NCI-H510A (cell line): ENCODE measurements at places on chromosomes 6 and 20.

DNA sequence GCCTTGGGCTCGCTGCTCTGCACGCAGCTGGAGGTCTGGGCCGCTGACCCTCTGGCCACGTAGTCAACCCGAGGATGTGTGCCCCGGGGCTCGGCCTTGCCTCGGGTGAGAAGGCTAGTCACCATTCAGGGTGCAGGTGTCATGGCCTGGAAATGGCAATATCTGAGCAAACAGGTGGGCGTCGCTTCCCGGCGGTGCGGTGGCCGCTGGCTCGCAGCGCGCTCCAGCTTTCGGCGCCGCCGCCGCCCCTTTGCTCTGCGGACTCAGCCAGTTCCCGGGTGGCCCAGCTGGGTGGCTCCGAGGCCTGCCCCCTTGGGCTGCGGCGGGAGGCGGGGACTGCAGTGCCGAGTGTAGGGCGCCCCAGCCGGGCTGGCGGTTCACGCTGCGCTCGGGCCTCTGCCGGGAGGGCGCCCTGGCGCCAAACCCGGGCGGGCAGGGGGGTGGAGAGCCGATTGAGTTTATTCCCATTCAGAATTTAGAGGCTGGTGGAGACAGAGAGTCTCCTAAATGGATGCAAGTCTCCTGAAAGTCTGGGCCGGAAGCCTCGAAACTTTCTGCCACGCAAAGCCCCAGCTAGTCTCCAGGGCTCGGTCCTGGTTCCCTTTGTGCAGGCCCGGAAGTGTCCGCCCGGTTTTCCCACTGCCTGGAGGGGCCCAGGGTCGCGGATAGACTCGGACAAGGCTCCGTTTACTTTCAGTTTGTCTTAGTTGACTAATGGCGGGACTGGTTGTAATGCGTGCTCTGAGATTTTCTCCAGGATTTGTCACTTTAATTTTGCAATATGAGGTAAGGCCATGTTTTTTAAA lies 11.3 kb upstream of the TFAP2A start:
- no peak for DNase-seq

GRCh38 chr6:47180633-47181032 lies 129.1 kb downstream of the TNFRSF21 start:
- DNase-seq, result no peak

GRCh38 chr20:41329435-41330342 lies 10.9 kb upstream of the LPIN3 start:
- DNase-seq, result no peak

GRCh38 chr6:54299542-54300269 lies 8.5 kb upstream of the TINAG start:
- DNase-seq, result no peak

DNA sequence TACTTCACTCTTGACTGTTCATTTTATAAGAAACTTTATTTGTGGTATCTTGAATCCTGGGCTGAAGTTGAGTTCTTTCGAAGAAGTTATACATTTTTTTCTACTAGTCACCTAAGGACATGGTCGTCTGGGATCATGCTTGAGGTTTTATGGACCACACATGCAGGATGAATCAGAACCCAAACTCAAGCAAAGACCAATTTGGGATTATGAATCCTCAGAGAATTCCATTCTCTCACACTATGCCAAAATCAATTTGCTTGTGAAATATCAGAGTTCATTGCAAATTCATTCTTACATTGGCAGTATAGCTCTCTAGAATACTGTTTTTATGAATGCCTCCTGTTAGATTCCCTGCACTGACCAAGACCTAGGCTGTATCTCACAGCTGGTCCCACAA lies 114.3 kb upstream of the HDAC2 start:
- no peak for DNase-seq

GRCh38 chr20:8865636-8866035 lies 203.3 kb upstream of the PLCB4 start:
- no peak for DNase-seq

DNA sequence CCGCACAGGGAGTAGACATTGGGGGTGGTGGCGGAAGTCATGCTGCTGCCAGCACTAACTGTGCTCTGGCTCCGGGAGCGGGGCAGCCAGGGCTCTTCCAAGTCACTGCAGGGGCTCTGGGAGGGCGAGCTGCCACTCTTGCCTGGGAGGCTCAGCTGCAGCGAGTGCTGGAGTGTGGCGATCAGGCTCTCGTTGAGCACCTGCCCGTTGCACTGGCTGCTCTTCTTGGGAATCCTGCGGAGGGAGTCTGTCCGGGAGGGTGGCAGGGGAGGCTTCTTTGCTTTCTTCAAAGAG lies 28.0 kb downstream of the HEBP2 start:
- DNase-seq, result no peak

GRCh38 chr6:45586216-45587171 lies 208.8 kb upstream of the SUPT3H start:
- DNase-seq, result no peak

DNA sequence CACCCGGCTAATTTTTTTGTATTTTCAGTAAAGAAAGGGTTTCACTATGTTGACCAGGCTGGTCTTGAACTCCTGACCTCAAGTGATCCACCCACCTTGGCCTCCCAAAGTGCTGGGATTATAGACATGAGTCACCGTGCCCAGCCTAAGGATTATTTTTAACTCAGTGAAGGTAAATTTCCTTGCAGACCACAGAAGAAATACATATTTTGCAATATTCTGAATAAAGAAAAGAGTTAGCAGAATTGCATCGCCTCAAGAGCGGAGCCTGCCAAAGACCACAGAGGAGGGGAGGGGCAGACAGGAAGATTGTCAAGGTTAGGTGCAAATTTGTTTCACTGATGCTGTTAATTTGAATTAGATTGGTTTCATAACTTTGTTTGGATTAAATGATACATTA lies 47.4 kb downstream of the SOD2 start:
- no peak for DNase-seq

GRCh38 chr20:48826883-48827771 lies 672 bp downstream of the PREX1 start:
- DNase-seq, result peak; percentile 39

- no peak for DNase-seq
These were observed 793 bp upstream of the PDSS2 start for GRCh38 chr6:107460083-107460631.

- DNase-seq, result no peak
These were observed 366.5 kb upstream of the ARID1B start for GRCh38 chr6:156410649-156411048.

GRCh38 chr20:5127204-5127858 lies 523 bp downstream of the CDS2 start:
- peak; percentile 65 for DNase-seq

- peak; percentile 36 for DNase-seq
These were observed 154.9 kb upstream of the MLN start for GRCh38 chr6:33958526-33959328.

DNA sequence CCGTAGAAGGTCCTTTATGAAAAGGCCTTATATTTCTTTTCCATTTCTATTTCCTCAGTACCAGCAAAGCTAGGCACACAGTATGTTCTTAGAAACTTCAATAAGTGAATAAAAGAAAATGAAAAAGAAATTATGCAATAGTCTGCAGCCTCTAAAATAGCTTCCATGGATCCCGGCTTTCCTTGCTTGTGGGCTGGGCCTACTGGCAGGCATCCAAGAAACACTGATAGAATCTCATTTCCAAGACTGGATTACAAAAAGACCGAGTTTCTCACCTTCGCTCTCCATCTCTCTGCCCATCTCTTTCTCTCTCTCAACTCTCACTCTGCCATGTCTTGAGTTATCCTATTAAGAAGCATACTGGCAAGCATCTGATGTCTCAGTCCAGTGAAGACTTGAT lies 187.5 kb upstream of the FKBP1C start:
- no peak for DNase-seq

GRCh38 chr20:9369557-9369956 lies 144.8 kb upstream of the LAMP5 start:
- DNase-seq, result no peak

DNA sequence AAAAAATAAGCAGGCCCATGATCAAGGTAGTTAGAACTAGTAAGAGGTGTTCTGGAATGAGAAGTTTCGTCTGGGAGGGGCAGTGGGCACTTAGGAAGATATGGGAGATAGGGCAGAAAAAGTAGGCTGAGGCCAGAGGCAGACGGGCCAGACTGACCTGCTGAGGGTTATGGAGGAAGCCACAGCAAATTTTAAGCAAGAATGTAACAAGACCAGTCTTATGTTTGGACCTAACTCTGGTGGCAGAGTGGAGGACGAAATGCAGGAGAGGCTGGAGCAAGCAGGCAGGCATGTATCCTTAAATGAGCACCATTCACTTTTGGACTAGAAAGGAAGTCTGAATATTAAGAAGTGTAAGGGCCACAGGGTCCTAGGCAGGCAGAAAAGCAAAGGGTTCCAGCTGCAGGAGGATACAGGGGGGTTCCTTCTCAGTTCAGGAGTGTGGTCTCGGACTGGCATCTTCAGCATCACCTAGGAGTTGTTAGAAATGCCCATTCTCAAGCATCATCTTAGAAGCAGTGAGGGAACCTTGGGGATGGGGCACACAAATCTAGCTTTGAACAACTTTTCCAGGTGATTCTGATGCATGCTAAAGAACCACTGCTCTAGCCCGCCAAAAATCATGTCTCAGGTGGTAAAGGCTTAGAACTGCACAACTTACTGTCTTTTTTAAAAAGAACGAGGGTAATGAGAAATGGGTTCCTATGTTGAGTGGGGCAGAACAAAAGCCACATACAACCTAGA lies 1.7 kb upstream of the DSTN start:
- DNase-seq, result no peak
